Fibroblast of pulmonary artery (primary cell): ENCODE measurements at places on chromosomes 7 and 10.

- no peak for DNase-seq
Observed at GRCh38 chr7:141695803-141696289, 6.1 kb downstream of the DENND11 start.

DNA sequence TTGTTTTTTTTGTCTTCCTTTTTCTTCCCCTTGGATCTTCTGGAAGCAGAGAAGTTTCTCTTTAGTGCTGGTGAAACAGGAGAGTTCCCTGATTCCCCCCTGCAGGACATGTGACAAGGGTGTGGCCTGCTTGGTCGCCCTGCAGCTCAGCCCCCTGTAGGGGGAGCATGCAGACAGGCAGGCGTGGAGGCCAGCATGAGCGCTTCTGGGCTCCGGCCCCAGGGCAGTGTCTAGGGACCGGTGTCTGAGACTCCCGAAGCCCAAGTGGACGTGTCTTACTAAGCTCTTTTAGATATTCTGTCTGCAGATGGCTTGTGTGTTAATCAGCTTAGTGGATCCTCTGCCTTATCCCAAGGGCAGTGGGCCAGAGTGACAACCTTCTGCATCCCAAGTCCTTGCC is 26.1 kb downstream of the PRSS58 start:
- no peak for DNase-seq

DNA sequence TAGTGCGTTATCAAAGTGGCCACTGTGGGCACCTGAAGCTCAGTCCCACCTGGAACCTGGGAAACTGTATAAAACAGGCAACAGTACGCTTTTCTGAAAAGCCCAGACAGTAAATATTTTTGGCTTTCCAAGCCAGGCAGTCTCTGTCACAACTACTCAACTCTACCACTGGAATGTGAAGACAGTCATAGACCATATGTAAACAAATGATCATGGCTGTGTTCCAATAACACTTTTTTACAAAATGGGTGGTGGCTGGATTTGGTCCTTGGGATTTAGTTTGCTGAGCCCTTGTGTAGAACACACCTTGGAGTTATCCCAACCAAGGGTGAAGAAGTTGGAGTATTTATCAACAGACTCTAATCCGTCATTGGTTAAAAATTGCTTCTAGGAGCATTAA is 259.9 kb downstream of the SKIDA1 start:
- peak; percentile 61 for DNase-seq

DNA sequence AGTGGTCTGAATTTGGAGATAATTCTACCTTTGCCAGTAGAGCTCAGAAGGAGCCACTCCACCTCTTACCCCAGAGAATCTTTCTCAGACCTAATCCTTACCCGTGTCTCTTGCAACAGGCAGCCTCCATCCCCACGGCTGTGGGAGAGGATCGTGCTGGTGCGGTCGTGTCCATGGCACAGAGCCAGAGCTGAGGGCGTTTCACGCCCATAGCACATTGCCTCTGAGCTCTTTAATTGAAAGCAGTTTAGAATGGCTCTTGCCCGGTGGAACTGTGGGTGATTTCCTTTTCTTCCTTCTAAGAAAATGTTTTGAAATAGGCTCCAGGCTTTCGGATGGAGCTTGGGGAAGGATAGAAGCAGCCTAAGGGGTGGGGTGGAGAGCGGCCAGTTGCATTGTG is 41.5 kb downstream of the PRF1 start:
- DNase-seq: no peak

DNA sequence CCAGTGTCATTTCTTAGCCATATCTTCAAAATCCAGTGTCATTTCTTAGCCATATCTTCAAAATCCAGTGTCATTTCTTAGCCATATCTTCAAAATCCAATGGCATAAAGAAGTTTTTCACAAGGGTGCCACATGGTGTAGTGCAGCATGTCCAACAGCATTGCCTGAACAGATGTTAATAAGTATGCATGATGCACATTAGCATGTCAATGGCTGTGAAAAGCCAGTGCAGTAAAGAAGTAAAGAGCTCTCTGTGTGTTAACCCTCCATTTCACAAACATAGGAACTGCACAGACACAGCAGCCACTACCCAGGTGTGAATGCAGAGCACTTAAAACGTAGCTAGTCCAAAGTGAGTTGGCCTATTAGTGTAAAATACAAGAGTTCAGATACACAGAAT is 89.8 kb downstream of the GNAI1 start:
- DNase-seq: no peak

DNA sequence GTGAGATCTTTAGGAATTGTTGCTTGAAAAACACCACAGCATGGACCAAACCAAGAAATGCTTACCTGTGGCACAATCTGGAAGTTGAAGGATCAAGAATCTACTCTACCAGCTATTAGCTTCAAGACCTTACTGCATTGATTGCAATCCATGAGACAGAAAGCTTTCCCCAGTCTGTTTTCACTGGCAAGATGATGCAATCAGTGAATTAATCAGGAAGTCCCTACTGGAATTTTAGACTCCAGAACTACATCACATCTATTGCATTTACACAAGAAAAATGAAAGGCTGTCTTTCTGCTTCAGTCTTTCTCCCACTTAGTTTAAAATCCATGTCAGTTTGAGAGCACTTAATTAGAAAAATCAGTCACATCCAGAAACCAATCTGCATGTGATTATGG is 191.7 kb downstream of the TFEC start:
- peak; percentile 21 for DNase-seq

DNA sequence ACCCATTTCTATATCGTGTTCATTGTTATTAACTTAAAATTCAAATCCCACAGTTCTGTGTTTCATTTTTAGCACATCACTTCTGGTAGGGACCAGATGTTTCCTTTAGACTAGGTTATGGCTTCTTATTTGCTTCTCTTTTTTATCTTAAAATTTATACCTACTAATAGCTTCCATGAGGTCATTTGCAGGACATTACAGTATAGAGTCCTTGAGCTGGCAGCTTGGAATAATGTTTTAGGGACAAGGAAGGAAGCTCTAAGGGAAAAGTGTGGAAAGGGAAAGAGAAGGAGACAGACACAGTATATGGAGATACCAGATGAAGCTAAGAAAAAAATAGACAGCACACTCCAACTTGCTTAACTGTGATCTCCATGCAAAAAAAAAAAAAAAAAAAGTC is 48.8 kb upstream of the CD36 start:
- no peak for DNase-seq

DNA sequence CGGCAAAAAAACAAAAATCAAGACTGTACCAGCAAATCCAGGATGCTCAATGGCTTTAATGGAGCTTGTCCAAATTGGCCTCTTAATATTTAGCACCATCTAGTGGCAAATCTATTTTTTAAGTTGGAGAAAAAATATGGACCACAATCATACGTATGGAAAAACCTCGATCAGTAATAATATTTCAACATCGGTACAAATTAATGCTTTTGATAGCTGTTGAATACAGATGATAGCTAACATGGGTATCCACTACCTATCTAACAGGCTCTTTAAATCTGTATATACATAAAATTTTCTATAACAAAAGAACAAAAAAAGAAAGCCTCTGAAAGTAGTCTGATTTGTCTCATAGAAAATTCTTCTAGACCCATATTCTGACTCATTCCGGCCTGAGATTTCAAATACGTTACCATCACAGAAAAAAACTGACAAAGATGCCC is 29.2 kb downstream of the COA1 start:
- peak; percentile 84 for DNase-seq

DNA sequence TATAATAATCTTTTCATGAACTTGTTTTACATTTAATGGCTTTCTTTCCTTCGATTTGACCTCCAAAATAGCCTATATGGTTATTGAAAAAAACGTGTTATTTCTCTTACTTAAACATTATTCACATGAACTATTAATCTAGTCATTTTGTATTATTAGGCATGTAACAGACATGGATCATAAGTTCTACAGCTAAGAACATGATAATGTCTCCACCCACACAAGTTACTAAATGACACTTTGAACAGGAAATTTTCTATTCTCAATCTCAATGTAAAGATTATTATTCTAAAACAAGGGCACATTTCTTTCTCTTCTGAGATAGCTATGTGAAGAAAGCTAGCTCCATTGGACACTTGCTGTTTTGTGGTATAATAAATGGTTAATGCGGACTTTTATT is 10.0 kb downstream of the LAMB4 start:
- DNase-seq: no peak

- DNase-seq: peak; percentile 31
Observed at GRCh38 chr7:74185636-74186035, 11.5 kb downstream of the EIF4H start.

DNA sequence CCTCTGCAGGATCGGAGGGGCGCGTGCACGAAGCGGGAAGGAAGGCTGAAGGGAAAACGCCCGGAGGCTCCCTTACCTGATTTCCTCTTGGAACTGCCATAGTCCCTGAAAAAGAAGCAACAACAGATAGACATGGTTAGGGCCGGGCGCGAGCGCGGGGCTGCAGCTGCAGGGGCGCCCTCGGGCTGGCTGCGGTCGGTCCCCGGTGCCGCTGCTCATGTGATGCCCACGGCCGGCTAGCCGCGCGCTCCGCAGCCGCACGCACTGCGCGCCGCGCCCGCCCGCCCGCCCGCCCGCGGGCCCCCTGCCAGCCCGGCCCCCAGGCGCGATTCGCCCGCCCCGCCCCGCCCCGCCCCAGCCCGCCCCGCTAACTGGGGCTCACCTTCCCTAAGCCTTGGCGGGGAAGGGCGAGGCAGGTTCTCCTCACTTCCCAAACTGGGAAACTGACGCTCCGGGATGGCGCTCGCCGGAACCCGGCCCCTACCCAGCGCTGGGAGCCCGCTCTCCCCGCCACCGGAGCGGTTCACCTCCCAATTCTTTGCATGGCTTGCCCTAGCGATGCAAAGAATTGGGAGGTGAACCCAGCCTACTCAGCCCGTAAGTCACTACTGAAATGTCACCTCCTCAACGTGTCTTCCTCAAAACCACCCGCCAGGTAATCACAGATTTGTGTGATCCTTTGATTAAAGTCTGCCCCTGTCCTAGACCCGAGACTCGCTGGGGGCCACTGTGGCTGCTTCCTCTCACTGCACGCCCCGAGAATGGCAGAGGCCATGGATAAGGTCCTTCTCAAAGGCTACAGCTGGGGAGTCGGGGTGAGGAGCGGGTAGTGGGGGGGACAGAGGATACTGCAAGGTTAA is 162.2 kb downstream of the SH3PXD2A start:
- no peak for DNase-seq

- DNase-seq: peak; percentile 36
Observed at GRCh38 chr10:132588301-132589013, 50.9 kb downstream of the INPP5A start.

- peak; percentile 56 for DNase-seq
Observed at GRCh38 chr7:137040745-137041144, 172.3 kb downstream of the CHRM2 start.

DNA sequence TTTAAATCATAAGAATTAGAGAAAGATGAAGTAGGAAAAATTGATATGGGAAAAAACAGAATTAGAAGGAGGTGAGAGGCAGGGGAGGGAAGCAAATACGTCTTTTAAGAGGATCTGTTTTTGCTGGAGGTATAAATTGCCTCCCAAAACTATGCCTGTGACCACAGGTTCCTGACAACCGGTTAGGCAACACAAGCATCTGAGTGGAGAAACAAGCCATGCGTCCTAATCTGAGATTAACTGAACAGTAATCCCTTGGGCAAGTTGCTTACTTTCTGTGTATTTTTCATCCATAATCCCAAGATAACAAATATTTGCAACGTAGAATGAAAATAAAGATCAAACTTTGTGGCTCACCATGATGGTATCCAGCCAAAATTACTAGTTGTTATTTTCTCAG is 149.2 kb downstream of the C1GALT1 start:
- no peak for DNase-seq

DNA sequence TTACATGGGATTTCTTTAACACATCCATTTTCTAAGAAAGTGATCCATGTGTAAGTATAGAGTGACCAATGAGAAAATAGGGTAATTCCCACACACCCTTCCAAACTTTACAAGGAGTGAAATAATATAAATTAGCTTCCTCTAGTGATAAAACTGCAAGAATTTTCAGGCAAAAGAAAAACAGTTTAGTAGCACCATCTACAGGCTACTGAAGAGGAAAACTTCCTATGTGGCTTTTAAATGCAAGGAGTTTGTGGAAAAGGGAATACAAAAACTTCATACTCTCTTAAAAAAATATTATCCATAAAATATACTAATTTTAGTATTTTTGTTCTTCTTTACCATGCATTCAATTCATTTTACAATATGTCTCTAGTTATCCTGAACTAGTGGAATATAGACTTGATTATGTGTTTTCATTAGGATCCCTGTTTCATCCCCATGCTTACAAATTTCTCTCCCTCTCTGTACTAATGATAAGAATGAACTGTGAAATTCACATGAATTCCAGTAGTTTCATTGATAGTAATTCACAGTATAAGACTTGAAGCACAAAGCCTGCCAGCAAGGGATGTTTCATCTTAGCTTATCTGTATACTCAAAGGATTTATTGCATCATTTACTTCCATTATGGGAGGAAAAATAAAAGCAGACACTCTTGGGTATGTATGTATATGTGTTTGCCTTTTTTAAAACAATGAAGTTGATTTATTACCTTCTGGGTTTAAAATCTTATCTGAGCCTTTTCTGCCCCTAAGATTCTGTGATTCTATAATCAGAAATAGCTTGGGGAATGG is 442.9 kb downstream of the AUTS2 start:
- peak; percentile 40 for DNase-seq

- DNase-seq: no peak
Observed at GRCh38 chr10:88115407-88115806, 252.0 kb downstream of the PTEN start.

DNA sequence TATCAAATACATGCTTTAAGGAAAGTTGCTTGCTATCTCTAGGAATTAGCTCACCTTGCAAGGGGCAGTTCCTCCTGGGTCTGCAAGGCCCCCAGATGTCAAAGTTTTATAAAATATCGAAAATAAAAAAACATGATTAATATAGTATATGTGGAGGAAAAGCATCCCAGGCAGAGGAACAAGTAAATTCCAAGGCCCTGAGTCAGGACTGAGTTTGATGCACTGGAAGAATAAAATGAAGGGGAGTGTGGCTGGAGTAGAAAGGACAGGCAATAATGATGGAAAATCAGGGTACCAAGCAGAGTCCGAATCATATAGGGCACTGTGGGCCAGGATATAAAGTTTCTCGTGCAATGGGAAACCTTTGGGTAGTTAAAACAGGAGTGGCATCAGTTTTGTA is 112.4 kb upstream of the EEPD1 start:
- DNase-seq: peak; percentile 60

- DNase-seq: no peak
Observed at GRCh38 chr7:92608380-92609322, 18.5 kb upstream of the FAM133B start.

- DNase-seq: no peak
Observed at GRCh38 chr7:149880638-149881311, 7.0 kb downstream of the ATP6V0E2 start.

DNA sequence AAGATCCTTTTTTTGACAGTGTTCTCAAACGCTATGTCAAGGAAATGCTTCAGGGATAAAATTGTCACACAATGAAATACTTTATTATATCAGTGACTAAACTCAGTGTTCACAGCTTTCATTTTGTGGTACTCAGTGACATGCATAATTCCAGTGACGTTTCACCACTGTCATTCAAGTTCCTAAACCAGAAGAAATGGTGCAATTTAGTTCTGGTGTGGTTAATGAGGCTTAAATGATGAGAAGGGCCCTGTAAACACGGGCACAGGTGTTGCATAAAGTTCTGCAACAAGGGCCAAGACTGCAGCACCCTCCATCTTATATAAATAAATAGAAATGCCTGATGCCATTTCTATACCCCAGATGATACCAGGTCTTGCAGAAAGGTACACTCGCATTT is 1247.1 kb downstream of the GATA3 start:
- no peak for DNase-seq

- no peak for DNase-seq
Observed at GRCh38 chr7:38262545-38262944, 10.9 kb downstream of the TARP start.
